ENCODE measurements at places on chromosomes 5 and 9.

- DNase-seq: peak; percentile 5
- peak overlapping the region; percentile 95 for H3K27ac ChIP-seq
- peak overlapping the region; percentile 86 for H3K4me3 ChIP-seq
- H3K27me3 ChIP-seq: no peaks in the 10 kb centered on the region
Measured at GRCh38 chr5:126450346-126450745, 27.1 kb downstream of the GRAMD2B start.

GRCh38 chr5:176334031-176334770, 27.4 kb downstream of the KIAA1191 start:
- H3K4me1 ChIP-seq: no peaks in the 10 kb centered on the region
- no peak for DNase-seq

DNA sequence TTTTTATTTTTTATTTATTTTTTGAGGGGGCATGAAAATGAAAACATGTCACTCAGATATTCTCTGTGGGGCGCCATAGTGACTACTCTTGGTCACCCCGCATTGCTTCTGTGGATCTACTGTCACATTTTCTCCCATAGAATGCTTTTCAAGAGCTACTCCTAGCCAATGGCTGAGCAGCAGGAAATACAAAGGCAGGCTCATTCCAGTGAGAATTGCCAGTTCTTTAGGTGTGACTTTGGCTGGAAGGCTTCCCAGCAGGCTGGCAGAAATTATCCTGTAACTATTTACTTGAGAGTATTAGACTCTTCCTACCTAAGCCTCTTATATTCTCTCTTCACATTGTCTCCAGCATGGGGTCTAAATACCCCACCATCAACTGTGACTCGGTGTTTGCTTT, 21.0 kb upstream of the PTPRD start:
- DNase-seq: no peak
- no peaks in the 10 kb centered on the region for H3K36me3 ChIP-seq
- H3K27ac ChIP-seq: no peak overlapping the region
- H3K27me3 ChIP-seq: no peaks in the 10 kb centered on the region
- no peak overlapping the region for H3K4me3 ChIP-seq
- H3K4me1 ChIP-seq: no peaks in the 10 kb centered on the region

DNA sequence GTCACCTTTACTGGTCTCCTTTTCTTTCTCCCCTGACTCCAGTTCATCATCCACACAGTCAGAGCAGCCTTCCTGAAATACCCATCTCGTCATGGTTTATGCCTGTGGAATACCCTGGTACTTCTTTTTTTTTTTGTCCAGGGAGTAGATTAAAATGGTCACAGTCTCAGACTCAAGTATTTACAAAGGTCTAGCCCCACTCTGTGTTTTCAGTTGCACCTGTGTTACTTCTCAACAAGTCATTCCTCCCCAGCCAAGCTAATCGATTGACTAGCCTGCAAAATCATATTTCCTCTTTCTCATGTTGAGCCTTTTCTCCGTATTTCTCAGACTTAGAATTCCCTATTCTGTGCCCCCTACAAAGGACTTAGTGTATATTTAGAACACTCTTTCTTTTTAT, 155.2 kb upstream of the KCNN2 start:
- no peak overlapping the region for H3K4me3 ChIP-seq
- H3K27ac ChIP-seq: no peak overlapping the region
- no peaks in the 10 kb centered on the region for H3K27me3 ChIP-seq
- no peak for DNase-seq

DNA sequence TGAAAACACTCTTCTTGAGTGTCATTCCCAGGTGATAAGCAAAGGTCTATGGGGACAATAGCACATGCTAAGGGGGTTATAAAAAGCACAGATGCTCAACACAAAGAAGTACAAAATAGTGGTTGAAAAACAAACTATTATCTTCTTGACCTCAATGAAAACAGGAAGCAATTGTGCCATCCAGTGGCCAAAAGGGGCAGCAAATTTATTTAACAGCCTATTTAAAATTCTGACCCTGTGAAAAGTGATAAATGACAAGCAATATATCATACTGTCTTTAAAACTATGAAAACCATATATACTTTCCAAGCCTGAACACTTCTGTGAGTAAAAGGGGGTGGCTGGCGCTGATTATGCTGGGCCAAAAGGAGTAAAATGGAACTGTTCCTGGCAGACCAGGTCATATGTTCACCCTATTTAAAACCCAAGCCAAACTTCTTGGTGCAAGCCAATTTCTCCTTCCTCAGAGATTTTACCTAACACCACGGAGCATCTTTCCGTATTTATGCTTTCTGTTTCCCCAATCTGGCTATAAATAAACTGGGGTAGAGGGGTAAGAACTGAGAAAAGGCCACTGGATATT, 29.7 kb downstream of the TEX10 start:
- H3K27ac ChIP-seq: no peak overlapping the region
- peaks cover 9% of the 10 kb centered on the region for H3K4me1 ChIP-seq

DNA sequence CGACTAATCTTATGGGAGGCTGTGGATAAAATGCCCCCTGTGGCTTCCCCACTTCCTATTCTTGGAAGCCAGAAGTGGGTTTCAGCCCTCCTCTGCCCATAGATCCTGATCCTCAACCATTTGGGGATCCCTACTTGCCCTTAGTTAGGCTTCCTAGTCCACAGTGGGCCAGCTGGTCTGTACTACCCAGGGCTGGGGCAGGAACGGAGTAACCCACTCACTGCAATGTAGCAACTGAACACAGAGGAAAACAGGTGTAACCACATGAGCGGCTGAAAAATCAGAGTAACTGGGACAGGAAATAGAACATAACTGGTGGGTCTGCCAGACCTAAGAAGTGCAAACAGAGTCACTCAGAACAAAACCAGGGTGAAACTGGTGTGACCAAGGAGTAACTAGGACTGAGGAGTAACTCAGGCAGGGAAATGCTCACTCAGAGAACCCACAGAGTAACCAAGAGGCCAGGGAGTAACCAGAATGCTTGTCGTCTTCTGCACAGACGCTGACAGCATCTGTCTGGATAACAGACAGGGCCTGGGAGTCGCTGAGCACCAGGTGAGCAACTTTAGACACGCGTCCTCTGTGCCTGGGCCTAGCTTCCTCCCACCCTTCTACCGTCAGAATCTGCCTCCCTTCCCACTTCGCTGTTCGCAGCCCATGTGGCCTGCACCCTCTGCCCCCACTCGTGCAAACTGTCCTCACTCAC, 1.0 kb downstream of the AQP3 start:
- H3K4me1 ChIP-seq: peaks cover 50% of the 10 kb centered on the region
- no peaks in the 10 kb centered on the region for H3K36me3 ChIP-seq
- no peak for DNase-seq
- peak overlapping the region; percentile 99 for H3K4me3 ChIP-seq
- H3K27me3 ChIP-seq: no peaks in the 10 kb centered on the region
- peak overlapping the region; percentile 96 for H3K27ac ChIP-seq

DNA sequence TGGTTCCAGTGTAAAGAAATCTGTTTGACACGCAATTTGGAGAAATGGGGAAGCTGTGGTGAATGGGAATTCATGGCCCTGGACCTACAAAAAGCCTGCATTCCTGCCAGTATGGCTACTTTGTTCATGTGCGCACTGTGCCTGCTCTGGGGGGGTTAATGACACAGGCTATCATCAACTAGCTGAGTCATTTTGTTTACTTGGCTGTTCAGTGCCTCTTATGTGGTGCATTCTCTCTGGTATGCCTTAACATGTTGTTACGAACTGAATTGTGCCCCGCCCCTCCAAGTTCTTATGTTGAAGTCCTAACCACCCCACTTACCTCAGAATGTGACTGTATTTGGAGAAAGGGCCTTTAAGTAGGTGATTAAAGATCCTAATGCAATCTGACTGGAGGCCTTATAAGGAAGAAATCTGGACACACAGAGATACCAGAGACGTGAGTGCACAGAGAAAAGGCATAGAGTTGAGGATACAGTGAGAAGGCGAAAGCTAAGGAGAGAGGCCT, 20.4 kb upstream of the UBAP1 start:
- no peak for DNase-seq
- H3K27me3 ChIP-seq: no peaks in the 10 kb centered on the region
- H3K4me3 ChIP-seq: no peak overlapping the region
- no peaks in the 10 kb centered on the region for H3K36me3 ChIP-seq
- H3K27ac ChIP-seq: no peak overlapping the region
- no peaks in the 10 kb centered on the region for H3K4me1 ChIP-seq

DNA sequence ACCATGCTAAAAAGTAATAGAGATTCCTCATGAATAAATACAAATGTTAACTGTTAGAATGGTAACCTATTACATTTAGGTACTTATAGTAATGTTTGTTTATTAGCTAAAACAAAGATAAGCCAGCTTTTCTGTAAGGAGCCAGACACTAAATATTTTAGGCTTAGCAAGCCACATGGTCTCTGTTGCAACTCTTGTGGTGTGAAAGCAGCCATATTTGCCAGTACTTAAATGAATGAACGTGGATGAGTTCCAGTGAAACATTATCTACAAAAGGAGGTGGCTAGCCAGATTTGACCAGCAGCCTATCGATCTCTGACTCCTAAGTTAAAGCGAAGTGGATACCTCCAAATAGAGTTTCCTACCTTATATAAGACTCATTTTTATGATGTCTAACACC, 331.6 kb downstream of the CDH12 start:
- no peak overlapping the region for H3K27ac ChIP-seq
- H3K27me3 ChIP-seq: no peaks in the 10 kb centered on the region
- no peaks in the 10 kb centered on the region for H3K4me1 ChIP-seq

Measured in naive thymus-derived CD8-positive, alpha-beta T cell (primary cell).